Spinal cord (tissue), 10 donors: ENCODE measurements at places on chromosomes 7 and 10.

- DNase-seq = peak; percentile 89
Observed at GRCh38 chr10:7610651-7611389, 55.9 kb downstream of the ITIH5 start.

DNA sequence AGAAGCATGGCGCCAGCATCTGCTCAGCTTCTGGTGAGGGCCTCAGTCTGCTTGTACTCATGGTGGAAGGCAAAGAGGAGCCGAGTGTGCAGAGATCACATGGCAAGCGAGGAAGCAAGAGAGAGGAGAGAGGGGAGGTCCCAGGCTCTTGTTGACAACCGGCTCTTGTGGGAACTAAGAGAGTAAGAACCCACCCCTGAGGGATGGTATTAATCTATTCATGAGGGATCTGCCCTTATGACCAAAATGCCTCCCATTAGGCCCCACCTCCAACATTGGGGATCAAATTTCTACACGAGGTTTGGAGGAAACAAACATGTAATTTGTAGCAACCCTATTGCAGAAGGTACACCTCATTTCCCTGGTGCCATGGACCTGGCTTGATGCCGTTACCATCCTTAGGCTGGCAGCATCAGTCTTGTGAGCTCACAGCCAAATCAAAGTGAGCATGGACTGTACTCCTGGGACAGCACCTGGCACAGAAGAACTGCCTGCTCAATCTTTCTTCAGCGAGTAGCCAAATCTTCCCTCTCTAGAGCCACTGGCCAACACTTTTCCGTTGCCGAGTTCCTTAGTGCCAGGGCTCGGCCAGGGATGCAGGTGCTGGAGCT lies 6.5 kb downstream of the BTBD16 start:
- no peak for DNase-seq

GRCh38 chr7:54725255-54725654 lies 33.8 kb downstream of the SEC61G start:
- no peak for DNase-seq

DNA sequence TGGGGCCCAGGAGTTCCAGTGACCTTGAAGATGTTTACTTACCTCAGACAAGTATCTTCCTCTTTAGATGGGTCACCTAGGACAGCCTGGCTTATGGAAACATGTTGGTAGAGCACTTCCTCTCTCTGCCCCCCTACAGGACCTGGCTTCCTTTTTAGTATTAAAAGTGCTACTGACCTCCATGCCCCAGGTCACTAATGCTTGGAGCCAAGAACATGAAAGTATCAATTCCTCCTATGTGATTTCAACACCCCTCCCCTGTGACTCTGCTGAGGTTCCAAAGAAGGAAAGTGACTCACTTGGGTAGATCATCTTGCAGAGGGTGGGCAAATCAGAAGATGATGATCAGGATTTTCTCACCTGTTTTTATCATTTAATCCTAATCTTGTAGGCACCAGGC lies 125.3 kb upstream of the CCDC6 start:
- no peak for DNase-seq

DNA sequence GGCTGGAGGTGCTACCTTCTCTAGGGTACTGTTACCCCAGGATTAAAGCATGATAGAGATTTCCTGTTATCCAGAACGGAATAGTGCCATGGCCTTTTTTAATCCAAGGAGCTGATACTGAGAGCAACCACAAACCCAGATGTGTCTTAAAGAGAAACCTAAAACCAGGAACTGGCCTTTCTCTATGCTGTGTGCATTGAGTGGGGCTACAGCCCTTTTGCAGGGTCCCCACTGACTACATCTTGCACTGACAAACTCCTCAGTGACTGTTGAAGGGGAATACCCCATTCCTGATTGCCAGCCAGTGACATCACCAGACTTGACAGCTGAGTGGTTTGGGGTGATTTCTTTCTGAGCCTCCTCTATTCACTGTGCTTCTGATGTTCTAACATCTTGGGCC lies 81.9 kb upstream of the CAPZA2 start:
- no peak for DNase-seq

- DNase-seq = no peak
Observed at GRCh38 chr10:96267234-96267705, 4.1 kb downstream of the BLNK start.

- no peak for DNase-seq
Observed at GRCh38 chr7:99357701-99358490, 16.6 kb upstream of the ARPC1B start.
